ENCODE measurements at places on chromosomes 11 and 22. TPM values are rescaled to one million over a fixed set of nuclear protein-coding genes. Genes with fewer than 3 reads are reported as not detected.

Gene CATSPER1
- not detected for total RNA-seq

DNA sequence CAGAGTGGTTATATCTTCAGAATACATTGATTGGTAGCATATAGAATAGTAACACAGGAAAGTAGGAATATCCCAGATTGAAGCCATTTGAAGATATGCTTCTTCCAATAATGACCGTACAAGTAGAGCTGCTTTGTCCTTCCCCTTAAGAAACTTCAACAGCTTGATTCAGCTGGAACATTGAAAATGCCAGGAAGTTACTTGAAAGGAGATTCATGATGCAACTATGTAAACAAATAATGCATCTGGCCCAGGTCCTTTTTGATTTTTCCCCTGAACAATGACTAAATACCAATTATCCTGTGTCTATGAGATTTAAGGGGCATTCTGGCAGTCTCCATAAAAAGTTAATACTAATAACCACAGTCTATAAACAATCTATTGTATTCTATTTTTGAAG lies 3.0 kb downstream of the DKK3 start:
- peaks cover 11% of the 10 kb centered on the region for H3K4me1 ChIP-seq
- H3K36me3 ChIP-seq, result no peaks in the 10 kb centered on the region
- peaks cover 29% of the 10 kb centered on the region for H3K27me3 ChIP-seq
- no peak overlapping the region for H3K27ac ChIP-seq
- no peak overlapping the region for H3K4me3 ChIP-seq
- DNase-seq, result no peak

Gene PTPN5
- 3.3 TPM for total RNA-seq

- H3K4me3 ChIP-seq, result peak overlapping the region; percentile 60
- peaks cover 60% of the 10 kb centered on the region for H3K27me3 ChIP-seq
- no peak overlapping the region for H3K27ac ChIP-seq
- H3K36me3 ChIP-seq, result no peaks in the 10 kb centered on the region
- no peak for DNase-seq
- peaks cover 12% of the 10 kb centered on the region for H3K4me1 ChIP-seq
Observed at GRCh38 chr22:19525116-19525660, 978 bp upstream of the CLDN5 start.

Gene DENND5A
- total RNA-seq, result 85.5 TPM

Gene CD3E
- not detected for total RNA-seq

GRCh38 chr11:362642-363442 lies 6.5 kb upstream of the B4GALNT4 start:
- peaks cover 10% of the 10 kb centered on the region for H3K27me3 ChIP-seq
- DNase-seq, result no peak
- no peak overlapping the region for H3K4me3 ChIP-seq

GRCh38 chr11:96196181-96196662 lies 146.8 kb downstream of the MAML2 start:
- no peak for DNase-seq
- peaks cover 83% of the 10 kb centered on the region for H3K4me1 ChIP-seq
- no peak overlapping the region for H3K4me3 ChIP-seq
- no peaks in the 10 kb centered on the region for H3K36me3 ChIP-seq
- peak overlapping the region; percentile 93 for H3K27ac ChIP-seq

DNA sequence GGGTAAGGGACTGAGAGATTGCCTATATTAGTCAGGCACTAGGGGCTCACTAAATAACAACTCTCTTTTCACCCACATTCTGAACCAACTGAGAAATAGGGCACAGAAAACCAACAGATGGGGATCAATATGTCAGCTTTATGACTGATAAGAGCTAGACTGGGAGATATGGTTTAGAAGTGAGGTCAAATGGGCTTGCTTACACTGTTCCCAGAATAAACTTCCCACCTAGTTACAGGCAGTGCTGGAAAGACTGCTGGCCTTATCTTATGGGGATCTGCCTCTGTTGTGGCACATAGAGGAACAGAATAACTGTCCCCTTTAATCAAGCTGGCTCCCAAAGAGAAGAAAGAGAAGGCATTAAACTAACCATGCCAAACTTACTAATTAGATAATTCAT lies 10.6 kb upstream of the RRAS2 start:
- DNase-seq, result no peak
- H3K27ac ChIP-seq, result no peak overlapping the region
- H3K36me3 ChIP-seq, result no peaks in the 10 kb centered on the region
- no peaks in the 10 kb centered on the region for H3K4me1 ChIP-seq
- no peak overlapping the region for H3K4me3 ChIP-seq
- no peaks in the 10 kb centered on the region for H3K27me3 ChIP-seq

GRCh38 chr11:45436118-45436517 lies 150.0 kb upstream of the SYT13 start:
- H3K4me3 ChIP-seq, result no peak overlapping the region
- H3K27me3 ChIP-seq, result peaks cover 42% of the 10 kb centered on the region
- DNase-seq, result no peak
- no peaks in the 10 kb centered on the region for H3K36me3 ChIP-seq
- peaks cover 2% of the 10 kb centered on the region for H3K4me1 ChIP-seq

- no peaks in the 10 kb centered on the region for H3K27me3 ChIP-seq
- no peak overlapping the region for H3K4me3 ChIP-seq
- H3K36me3 ChIP-seq, result no peaks in the 10 kb centered on the region
- peaks cover 40% of the 10 kb centered on the region for H3K4me1 ChIP-seq
Observed at GRCh38 chr11:103842795-103843194, 193.6 kb upstream of the DDI1 start.

- no peaks in the 10 kb centered on the region for H3K27me3 ChIP-seq
- H3K36me3 ChIP-seq, result no peaks in the 10 kb centered on the region
- H3K27ac ChIP-seq, result no peak overlapping the region
- no peak overlapping the region for H3K4me3 ChIP-seq
- H3K4me1 ChIP-seq, result no peaks in the 10 kb centered on the region
Observed at GRCh38 chr22:46965555-46966494, 203.4 kb downstream of the TBC1D22A start.

- H3K27ac ChIP-seq, result no peak overlapping the region
- H3K36me3 ChIP-seq, result peaks cover 3% of the 10 kb centered on the region
- no peak for DNase-seq
Observed at GRCh38 chr11:129354691-129355090, 21.0 kb upstream of the BARX2 start.

DNA sequence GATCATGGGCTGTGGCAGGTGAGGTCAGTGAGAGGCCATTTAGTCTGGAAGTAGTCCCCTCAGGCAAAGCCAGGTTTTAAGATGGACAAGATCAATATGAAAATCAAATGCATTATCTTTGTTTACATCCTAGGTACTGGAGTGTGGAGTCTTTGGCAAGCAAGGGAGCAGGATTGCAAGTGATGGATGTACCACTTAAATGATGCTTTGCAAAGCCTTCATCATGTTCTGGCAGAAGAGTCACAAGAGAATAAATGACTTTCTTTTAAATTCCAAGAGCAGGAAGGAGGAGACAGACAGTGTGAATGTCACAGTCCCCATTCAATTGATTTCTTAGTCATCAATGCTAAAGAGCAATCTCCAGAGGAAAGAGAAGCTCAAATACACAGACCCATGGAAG lies 908.3 kb downstream of the FAM181B start:
- H3K27ac ChIP-seq, result no peak overlapping the region
- H3K4me1 ChIP-seq, result peaks cover 33% of the 10 kb centered on the region
- no peaks in the 10 kb centered on the region for H3K27me3 ChIP-seq
- no peak for DNase-seq
- no peaks in the 10 kb centered on the region for H3K36me3 ChIP-seq

DNA sequence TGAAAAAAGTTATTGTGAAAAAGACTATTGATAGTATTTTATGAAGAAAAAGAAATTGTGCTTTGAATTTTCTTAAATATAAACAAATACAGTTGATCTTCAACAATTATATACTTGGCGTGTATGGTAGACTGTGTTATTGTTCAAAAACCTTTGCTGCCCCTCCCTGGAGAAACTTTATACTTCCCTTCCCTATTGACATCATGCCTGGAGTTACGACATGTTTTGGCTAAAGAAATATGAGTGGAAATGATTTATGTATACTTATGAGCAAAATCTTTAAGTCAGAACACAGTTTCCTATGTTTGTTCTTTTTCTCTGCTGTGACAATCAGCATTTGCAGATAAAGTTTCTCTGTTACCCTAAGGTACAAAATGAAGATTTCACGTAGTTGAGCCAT lies 243.8 kb downstream of the TMEM135 start:
- no peak for DNase-seq
- H3K27me3 ChIP-seq, result no peaks in the 10 kb centered on the region
- H3K36me3 ChIP-seq, result peaks cover 3% of the 10 kb centered on the region
- H3K4me3 ChIP-seq, result no peak overlapping the region
- H3K4me1 ChIP-seq, result peaks cover 4% of the 10 kb centered on the region
- H3K27ac ChIP-seq, result peak overlapping the region; percentile 7

DNA sequence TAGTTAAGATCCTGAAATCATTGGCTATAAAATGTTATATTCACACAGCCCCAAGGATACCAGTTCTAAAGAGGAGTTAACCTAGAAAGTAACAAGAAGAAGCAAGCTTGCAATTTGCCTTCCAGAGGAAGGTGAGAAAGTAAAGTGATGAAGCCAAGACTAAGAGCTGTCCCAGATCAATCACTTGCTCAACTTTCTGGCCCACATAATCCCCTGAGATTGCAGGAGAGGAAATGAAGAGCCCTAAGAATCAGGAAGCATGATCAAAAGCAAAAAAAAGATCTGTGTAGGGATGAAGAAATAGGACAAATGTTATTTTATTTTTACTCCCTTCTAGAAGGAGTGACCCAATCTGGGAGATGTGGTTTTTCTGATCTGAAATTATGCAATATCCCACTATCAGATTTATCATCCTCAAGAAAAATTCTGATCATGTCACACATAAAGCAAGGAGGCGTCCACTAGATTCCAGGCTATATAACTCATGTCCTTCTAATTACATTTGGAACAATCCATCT lies 180.3 kb upstream of the GUCY1A2 start:
- H3K27me3 ChIP-seq, result no peaks in the 10 kb centered on the region
- no peaks in the 10 kb centered on the region for H3K36me3 ChIP-seq
- H3K27ac ChIP-seq, result no peak overlapping the region
- H3K4me1 ChIP-seq, result peaks cover 9% of the 10 kb centered on the region
- H3K4me3 ChIP-seq, result no peak overlapping the region
- DNase-seq, result no peak

DNA sequence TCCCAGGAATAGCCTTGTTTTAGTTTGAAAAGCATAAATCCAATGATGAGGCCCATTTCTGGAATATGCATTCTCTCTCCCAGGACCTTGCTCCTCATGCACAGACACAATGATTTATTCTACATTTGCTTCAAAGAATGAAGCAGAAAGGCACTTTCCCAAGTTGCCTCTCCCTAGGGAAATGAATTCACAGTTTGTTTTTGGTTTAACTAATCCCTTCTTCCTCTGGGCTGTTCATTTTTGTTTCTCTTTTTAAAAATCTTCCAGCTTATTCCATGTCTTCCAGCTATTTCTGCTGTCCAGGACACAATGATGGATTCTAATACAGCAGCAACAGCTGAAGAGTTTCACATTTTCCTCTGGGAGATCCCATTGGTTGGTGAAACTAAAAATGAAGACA lies 1529.2 kb upstream of the TENM4 start:
- no peak for DNase-seq
- no peaks in the 10 kb centered on the region for H3K27me3 ChIP-seq
- no peak overlapping the region for H3K4me3 ChIP-seq
- H3K4me1 ChIP-seq, result peaks cover 16% of the 10 kb centered on the region
- no peaks in the 10 kb centered on the region for H3K36me3 ChIP-seq

GRCh38 chr11:27263046-27263445 lies 100.0 kb downstream of the CCDC34 start:
- DNase-seq, result no peak
- H3K4me3 ChIP-seq, result no peak overlapping the region

DNA sequence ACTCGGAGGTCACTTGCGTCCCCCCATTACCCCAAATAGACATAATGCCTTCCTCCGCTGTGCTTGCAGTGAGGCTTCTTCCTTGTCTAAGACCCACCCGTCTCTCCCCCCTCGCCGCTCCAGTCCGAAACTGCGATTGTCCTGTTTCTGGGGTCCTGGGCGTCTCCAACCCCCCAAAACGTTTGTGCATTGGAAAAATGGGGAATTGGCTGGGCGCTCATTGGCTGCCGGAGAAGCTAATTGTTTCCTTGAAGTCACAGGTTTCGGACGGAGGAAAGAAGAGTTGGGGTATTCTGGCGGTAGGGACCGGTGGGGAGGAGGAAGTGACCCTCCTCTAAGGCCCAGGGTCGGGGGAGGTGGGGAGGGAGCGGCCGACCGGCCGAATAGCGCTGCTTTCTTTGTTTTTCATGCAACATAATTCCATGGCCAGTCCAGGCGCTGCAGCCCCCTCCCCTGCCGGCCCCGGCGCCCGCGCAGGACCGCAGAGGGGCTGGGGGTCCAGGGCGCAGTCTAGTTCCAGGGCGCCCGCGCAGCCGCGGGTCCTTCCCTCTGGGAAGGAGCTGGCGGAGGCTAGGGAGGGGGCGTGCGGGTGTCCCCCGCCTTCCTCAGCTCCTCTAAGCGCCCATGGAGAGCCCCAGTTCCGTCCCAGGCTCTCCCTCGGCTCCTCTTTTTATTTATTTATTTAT lies 12.7 kb upstream of the CPT1A start:
- peaks cover 17% of the 10 kb centered on the region for H3K4me1 ChIP-seq
- no peak for DNase-seq
- peaks cover 38% of the 10 kb centered on the region for H3K27me3 ChIP-seq
- peak overlapping the region; percentile 61 for H3K4me3 ChIP-seq
- H3K27ac ChIP-seq, result no peak overlapping the region

GRCh38 chr11:64894070-64894811 lies 15.8 kb upstream of the EHD1 start:
- peak; percentile 83 for DNase-seq
- peaks cover 6% of the 10 kb centered on the region for H3K36me3 ChIP-seq
- no peak overlapping the region for H3K4me3 ChIP-seq
- H3K27ac ChIP-seq, result no peak overlapping the region
- no peaks in the 10 kb centered on the region for H3K27me3 ChIP-seq
- peaks cover under 1% of the 10 kb centered on the region for H3K4me1 ChIP-seq

DNA sequence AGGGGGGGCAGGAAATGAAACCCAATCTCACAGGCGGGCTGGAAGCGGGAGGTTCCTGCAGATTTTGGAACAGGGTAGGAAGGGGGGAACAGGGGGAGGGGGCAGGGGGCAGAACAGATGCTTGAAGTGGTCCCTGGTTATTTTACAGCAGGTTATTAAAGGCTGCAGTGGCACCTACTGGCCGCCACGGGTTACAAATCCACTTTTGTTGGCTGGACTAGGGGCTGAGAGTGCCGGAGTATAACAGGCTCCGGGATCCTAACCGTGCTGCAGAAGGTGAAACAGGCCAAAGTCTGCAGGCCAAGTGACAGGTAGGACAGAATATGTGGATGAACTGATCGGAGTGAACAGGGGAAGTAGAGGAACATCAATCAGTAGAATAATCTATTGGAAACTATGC lies 2.5 kb downstream of the ROBO3 start:
- no peak overlapping the region for H3K4me3 ChIP-seq
- peaks cover 11% of the 10 kb centered on the region for H3K4me1 ChIP-seq
- H3K36me3 ChIP-seq, result no peaks in the 10 kb centered on the region
- no peak for DNase-seq
- H3K27me3 ChIP-seq, result peaks cover 100% of the 10 kb centered on the region
- H3K27ac ChIP-seq, result no peak overlapping the region

Gene HIRA
- total RNA-seq, result 38.2 TPM

GRCh38 chr11:75538150-75538942 lies 12.6 kb upstream of the GDPD5 start:
- no peak for DNase-seq
- H3K27ac ChIP-seq, result no peak overlapping the region
- no peak overlapping the region for H3K4me3 ChIP-seq
- H3K4me1 ChIP-seq, result peaks cover 16% of the 10 kb centered on the region

- no peaks in the 10 kb centered on the region for H3K4me1 ChIP-seq
- H3K4me3 ChIP-seq, result no peak overlapping the region
- H3K27me3 ChIP-seq, result peaks cover 29% of the 10 kb centered on the region
- no peak overlapping the region for H3K27ac ChIP-seq
- H3K36me3 ChIP-seq, result no peaks in the 10 kb centered on the region
Observed at GRCh38 chr11:111155021-111155420, 90.5 kb upstream of the POU2AF2 start.

Measured in mesothelial cell of epicardium (in vitro differentiated cells).